ENCODE measurements at places on chromosomes 1 and 21.
A peak's percentile ranks its signal among the peaks of the same experiment; 100 is the strongest.

- no peak for DNase-seq
Observed at GRCh38 chr1:238549137-238549536, 658.4 kb upstream of the ZP4 start.

DNA sequence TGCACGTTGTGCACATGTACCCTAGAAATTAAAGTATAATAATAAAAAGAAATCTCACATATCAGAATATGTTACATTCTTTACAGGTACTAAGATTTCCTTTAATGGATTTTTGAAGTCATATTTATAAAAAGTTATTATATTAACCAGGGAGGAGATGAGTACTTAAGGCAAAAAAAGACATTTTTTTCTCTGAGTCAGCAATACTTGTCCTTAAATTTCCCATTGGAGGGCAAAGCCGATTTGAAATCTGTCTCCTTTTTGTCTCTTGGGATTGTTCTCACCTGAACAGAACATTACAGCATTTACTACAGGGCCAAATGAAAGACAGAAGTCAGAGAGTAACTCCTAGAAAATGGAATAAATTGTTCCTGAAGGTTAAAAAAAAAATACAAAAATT lies 26.3 kb upstream of the SLC16A1 start:
- DNase-seq, result no peak

DNA sequence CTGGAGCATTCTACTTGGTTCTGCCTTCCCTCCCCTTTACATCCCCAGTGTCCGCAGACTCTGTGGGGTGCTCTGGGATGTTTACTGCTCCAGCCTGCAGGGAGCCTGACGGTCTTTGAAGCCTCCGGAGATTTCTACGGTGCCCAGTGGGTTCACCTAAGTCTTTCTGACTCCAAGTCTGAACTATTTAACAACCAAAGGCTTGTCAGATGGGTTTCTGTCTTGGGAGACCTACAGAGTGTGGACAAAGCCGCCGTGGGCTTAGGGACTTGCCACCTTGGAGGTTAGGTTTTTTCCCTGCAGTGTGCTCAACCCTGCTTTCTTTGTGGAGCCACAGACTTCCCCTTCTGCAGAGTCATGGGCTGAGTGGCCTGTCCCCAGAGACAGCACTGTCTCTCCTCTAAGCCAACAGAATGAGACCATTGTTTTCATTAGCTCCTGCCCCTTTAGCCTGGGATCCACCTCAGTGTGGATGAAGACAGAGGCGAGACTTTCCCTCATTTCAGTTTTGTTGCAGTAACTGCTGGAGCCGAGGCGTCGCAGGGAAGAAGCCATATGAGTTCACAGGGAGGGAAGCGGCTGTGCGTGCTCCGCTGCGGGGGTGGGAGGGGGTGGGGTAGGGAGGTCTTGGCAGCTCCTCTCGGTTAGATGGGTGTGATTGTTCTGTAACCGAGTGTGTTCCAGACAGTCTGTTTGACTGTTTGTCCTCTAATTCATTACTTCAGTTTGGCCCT lies 120.7 kb downstream of the CNIH3 start:
- DNase-seq, result peak; percentile 38

DNA sequence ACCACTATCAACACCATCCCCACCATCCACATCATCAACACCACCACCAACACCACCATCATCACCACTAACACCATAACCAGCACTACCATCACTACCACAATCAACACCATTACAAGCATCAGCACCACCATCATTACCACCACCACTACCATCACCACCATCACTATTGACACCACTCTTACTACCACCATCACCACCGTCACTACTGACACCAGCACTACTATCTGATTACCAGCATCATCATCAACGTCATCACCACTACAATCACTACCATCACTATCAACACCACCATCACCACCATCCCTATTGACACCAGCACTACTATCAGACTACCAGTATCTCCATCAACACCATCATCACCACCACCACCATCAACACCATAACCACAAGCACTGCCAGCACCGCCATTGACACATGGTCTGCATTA lies 106.1 kb upstream of the RUNX3 start:
- no peak for DNase-seq

DNA sequence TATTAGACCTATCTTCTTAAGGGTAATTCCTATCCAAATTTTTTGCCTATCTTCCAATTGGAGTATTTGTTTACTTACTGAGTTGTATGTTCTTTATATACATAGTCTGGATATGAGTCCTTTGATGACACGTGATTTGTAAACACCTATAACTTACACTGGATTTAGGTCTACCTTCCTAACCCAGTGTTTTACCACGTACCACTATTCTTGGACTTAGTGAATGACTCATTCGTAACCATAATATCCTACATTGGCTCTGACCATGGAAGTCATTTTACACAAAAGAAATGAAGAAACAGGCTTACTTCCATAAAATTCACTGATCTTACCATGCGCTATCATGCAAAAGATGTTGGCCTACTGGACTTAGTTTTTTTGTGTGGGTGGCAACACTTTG lies 23.9 kb upstream of the ZZZ3 start:
- DNase-seq, result no peak

DNA sequence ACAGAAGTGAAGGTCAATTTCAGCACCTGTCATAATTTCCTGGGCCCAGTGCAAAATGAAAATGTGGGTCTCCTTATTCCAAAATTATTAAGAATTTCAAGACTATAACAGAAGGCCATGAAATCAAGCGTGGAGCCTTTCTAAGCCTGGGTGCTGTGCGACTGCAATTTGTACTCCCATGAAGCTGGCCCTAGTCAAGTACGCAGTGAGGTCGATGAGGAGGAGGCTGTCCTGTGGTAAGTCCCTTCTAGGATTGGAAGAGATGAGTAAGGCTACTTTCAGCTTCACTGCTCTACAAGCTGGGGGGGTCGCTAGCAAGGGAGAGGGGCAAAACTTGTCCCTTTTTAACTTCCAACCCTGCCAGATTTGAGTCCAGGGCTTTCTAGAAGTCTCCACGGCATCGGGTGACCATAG lies 410 bp upstream of the NUDC start:
- DNase-seq, result no peak

DNA sequence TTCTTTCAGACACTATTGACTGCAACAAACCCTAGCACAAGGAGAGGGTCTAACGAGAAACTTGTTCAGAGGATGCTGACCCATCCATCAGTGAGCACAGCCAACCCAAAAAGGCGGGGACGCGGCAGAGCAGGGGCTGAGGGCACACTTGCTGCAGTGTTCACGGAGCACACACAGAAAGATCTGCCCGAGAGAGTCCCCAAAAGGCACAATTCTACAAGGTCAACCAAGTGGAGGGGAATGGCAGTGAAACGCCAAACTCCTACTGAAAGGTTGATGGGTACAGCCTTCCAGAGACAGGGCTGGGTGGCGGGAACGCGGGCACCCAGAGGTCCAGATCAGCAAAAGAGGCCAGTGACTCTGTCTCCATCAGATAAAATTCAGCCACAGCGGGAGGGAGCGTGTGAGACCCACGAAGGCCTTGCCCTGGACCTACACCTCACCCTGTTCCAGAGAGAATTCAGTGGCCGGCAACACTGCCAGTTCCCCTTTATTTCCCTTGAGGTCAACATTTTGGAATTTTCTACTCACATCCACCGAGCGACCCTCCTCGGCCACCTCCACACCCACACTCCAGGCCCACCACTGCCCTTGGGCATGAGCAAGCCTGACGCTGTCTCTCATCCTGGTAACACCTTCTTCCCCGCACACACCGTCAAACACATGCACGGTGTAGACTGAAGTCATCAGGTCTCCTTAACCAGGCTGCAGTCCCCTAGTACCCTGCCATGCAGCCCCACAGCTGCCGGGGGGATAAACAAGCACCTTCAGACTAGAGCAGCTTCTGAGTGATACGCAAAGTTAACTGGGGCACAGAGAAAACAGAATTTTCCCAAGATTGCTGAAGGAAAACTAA lies 5.5 kb downstream of the GNG4 start:
- DNase-seq, result no peak

DNA sequence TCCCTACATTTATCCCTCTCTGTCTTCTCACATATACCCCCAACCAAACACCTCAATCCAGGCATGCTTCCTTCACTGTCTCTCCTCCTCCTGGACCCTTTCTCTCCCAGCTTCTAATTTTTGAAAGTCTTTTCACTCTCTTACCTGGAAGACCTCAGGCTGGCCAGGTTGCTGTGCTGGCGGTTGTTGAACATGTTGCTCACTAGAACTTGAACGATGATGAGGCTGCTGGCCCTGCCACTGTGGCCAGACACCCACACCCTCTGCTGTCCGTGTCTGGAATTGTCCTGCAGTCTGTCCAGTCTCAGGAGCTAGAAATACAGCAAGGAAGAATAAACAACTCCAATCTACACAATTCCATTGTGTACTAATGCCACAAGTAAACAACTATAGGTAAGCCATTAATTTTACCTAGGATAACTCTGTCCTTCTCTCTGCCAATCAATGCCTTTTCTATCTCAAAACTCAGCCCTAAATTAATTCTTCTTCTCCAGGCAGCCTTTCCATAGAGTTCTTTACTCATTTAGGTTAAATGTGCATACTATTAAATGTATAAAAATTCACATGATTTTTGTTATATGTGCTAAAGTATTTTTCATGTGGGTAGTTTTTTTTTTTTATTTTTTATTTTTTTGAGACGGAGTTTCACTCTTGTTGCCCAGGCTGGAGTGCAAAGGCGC lies 5.1 kb upstream of the CTSK start:
- peak; percentile 48 for DNase-seq

GRCh38 chr1:201614262-201615015 lies 75.5 kb downstream of the NAV1 start:
- DNase-seq, result peak; percentile 30

GRCh38 chr1:230568676-230569075 lies 73.6 kb upstream of the COG2 start:
- no peak for DNase-seq

GRCh38 chr1:169105087-169105433 lies 1.4 kb upstream of the ATP1B1 start:
- DNase-seq, result no peak

DNA sequence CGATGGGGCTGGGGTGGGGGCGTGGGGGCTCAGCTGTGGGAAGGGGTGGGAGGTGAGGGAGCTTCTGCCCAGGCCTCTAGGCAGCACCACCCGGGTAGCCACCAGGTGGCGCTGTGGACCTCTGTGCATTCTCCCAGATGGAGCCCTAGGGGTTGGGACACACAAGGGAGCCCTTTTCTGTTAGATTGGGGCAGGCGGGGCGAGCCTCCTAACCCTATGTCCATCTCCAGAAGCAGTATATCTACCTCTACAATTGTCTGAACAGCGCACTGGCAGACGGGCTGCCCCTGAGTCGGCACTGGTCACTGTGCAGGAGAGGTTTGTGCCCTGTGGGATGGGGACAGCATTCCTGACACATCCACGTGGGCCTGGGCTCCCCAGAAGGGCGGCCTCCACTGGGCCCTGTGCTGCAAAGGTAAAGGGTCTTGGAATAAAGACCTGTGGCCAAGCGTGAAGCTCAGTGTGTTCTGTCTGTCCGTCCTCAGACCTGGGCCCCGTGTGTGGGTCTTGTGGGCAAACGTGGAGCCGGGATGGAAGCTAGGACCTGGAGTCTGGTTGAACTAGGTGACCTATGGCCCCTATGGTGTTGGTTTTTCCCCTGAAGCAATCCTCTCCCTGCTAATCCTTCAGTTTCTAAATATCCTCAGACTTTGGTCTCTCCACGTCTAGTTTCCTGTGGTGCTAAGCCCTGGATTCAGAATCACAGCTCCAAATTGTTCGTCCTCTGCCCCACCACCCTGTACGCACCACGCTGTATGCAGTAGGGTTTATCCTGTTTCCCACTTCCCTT lies 4.4 kb upstream of the LGR6 start:
- DNase-seq, result peak; percentile 57

GRCh38 chr1:26553942-26554682 lies 24.6 kb downstream of the RPS6KA1 start:
- no peak for DNase-seq

GRCh38 chr1:96741335-96741734 lies 19.8 kb downstream of the PTBP2 start:
- DNase-seq, result no peak

DNA sequence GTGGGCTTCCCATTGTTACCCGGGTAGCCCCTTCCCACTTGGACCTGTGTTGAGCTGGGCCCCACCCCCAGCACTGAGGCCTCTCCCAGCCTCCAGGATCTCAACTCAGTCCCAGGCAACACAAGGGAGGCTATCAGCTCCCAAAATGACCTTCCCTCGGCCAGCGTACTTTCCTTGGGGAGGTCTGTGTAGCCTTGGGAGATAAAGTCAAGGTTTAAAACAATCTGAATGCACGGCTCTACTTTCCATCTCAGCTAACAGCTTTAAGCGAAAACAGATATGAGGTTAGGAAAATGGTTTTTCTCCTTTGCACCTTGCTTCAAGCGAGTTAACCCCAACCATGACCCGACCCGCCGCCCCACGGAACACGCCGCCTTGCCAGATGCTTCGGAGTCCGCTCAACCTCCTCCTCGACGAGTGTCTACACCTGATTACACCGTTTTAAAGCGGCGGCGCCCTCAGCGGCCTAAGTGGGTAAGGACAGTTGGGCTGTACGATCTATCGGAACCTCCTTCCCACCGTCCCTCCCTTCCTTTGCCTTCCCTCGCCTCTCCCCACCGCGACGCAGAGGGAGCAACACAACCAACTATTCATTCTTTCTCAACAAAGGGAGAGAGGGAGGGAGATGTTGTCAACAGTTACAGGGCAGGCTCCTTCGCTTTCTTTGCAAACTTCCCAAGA lies 1.1 kb downstream of the BCAR3 start:
- peak; percentile 92 for DNase-seq

DNA sequence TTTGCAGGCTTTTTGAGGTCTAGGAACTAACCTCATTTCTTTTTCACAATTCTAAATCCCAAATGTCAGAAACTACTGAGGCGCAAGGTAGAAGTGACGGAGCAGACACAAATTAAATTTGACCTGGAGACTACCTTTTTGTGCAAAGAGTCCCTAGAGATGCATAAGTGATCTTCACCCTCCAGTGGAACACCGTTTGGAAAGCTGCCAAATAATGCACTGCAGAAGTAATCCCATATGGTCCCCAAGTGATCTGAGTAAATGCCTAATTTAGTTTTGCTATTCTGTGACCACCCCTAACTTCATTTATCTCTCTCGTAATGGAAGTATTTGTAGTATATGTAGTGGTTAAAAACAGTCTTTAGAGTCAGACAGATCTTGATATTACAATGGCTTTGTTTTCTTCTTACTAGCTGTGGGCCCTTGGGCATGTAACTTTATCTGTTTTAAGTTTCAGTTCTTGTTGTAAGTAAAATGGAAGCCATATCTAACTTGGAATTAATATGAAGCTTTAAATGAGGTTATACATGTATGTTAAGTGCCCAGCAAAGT lies 70.4 kb upstream of the IPO9 start:
- no peak for DNase-seq

- DNase-seq, result no peak
Observed at GRCh38 chr1:234595899-234596298, 14.1 kb downstream of the IRF2BP2 start.

All from urothelium cell line (cell line).